ENCODE measurements at places on chromosomes 3 and 15.
A peak's percentile ranks its signal among the peaks of the same experiment; 100 is the strongest.

GRCh38 chr15:61996056-61996635, 64.1 kb downstream of the VPS13C start:
- no peak overlapping the region for H3K4me3 ChIP-seq
- H3K36me3 ChIP-seq = peaks cover 2% of the 10 kb centered on the region
- H3K27me3 ChIP-seq = no peaks in the 10 kb centered on the region
- no peak overlapping the region for H3K27ac ChIP-seq
- no peak for DNase-seq

DNA sequence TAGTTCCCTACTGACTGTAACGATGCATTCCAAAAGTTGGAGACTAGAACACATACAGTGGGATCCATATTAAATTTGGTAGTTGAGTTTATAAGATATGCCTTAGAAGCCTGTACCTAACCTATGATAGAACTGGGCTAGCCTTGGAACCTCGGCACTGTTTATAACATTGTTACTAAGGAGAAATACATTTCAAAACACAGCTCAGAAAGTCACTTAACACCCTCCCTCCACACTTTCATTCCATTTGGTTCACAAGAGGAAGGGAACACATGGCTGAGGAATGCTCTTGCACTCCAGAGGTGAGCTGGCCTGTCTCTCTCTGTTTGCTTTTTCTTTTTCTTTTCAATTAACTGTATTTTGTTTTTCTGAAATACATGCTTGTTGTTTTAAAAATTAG, 48.7 kb upstream of the TSC22D2 start:
- H3K27ac ChIP-seq = no peak overlapping the region
- no peak overlapping the region for H3K4me3 ChIP-seq
- H3K27me3 ChIP-seq = no peaks in the 10 kb centered on the region
- no peaks in the 10 kb centered on the region for H3K36me3 ChIP-seq
- DNase-seq = no peak
- H3K4me1 ChIP-seq = no peaks in the 10 kb centered on the region

DNA sequence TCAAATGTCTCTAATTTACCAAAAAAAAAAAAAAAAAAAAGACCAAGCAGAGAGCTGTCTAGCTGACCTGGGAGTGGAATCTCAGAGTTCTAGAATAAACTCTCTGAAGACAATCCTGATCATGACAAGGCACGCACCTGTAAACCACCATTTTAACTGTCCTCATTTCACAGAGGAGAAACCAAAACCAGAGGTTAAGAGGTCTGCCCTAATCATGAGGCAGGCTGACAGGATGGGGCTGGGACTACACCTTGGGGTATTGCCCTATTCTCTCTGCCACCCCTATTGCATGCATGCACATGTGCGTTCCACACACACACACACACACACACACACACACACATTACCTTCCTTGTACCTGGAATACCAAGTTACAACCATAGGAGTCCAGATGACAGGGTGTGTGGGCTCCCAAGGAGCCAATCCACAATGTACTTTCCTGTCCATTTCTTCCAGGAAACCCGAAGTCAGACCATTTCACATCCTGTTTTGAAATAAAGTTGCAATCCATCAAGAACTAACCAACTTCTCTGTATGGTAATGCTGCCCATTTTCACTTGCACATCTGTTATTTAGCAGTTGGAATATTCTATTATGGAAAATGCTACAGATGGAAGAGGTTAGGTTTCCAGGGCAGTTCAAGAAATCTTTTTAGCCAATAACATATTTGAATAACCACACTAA, 34.6 kb downstream of the HSPBAP1 start:
- no peak overlapping the region for H3K27ac ChIP-seq
- H3K36me3 ChIP-seq = peaks cover 5% of the 10 kb centered on the region
- no peaks in the 10 kb centered on the region for H3K27me3 ChIP-seq
- no peak overlapping the region for H3K4me3 ChIP-seq
- no peak for DNase-seq

DNA sequence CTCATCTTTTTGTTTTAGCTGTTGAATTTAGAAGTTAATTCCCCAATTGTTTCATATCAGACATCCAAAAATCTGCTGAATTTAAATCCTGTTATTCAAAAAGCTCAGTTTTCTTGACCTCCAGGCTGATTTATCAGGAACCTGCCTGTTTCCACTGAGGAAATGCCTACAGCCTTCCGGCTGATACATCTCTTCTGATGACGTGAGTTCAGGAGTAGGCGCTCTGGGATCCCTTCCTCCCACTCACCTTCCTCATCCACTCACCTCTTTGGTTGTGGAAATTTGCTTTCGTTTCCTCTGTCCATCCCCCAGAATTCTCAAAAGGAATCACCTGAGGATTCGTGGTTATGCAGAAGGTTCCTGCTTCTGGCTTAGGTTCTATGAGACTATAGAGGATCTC, 55.4 kb upstream of the ALDH1A3 start:
- no peak for DNase-seq
- no peak overlapping the region for H3K4me3 ChIP-seq
- H3K36me3 ChIP-seq = no peaks in the 10 kb centered on the region
- no peaks in the 10 kb centered on the region for H3K27me3 ChIP-seq
- no peaks in the 10 kb centered on the region for H3K4me1 ChIP-seq
- H3K27ac ChIP-seq = no peak overlapping the region

DNA sequence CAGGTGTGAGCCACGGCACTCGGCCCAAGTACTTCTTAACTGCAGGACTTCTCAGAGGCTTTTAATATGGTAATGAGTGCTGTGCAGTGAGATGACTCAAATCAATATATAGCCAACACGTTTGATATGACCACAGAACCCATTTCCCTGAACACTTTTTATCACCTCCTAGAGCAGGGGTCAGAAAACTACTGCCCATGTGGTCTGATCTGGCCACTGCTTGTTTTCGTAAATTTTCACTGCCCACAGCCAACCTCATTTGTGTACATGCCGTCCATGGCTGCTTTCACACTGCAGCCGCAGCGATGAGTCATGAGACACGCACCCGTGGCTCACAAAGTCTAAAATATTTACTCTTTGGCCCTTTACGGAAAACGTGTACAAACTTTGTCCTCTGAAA, 179.2 kb downstream of the RORA start:
- H3K36me3 ChIP-seq = no peaks in the 10 kb centered on the region
- H3K4me1 ChIP-seq = no peaks in the 10 kb centered on the region
- no peak overlapping the region for H3K4me3 ChIP-seq
- H3K27me3 ChIP-seq = no peaks in the 10 kb centered on the region
- no peak overlapping the region for H3K27ac ChIP-seq

DNA sequence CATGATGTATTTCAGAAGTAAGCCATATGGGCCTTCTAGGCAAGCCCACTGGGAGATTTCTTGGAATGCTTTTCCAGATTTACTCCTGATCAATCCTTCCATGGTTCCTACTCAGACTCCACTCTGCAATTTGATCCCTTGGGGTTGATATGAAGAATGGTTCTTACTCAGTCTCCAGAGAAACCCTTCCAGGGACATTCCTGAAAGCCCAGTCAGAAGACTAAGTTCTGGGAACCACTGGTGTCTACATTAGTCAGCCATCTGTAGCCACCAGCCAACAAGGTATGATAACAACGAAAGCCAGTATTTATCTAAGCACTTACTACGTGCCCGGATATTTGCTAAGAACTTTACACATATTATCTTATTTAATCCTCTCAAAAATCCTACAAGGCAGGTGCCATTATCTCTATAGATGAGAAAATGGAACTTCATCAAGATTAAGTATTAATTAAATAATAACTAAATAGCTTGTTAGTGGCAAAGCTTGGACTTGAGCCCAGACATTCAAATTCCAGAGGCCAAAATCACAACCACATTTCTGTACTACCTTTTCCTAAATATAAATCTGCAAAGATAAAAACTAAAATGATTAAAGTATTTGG, 32.7 kb downstream of the ZNF385D start:
- H3K4me3 ChIP-seq = no peak overlapping the region
- H3K36me3 ChIP-seq = no peaks in the 10 kb centered on the region
- no peaks in the 10 kb centered on the region for H3K27me3 ChIP-seq
- no peak for DNase-seq
- peaks cover 30% of the 10 kb centered on the region for H3K4me1 ChIP-seq

- H3K36me3 ChIP-seq = no peaks in the 10 kb centered on the region
- H3K27me3 ChIP-seq = peaks cover 5% of the 10 kb centered on the region
- H3K4me1 ChIP-seq = no peaks in the 10 kb centered on the region
Measured at GRCh38 chr15:96409215-96410138, 79.0 kb downstream of the NR2F2 start.

DNA sequence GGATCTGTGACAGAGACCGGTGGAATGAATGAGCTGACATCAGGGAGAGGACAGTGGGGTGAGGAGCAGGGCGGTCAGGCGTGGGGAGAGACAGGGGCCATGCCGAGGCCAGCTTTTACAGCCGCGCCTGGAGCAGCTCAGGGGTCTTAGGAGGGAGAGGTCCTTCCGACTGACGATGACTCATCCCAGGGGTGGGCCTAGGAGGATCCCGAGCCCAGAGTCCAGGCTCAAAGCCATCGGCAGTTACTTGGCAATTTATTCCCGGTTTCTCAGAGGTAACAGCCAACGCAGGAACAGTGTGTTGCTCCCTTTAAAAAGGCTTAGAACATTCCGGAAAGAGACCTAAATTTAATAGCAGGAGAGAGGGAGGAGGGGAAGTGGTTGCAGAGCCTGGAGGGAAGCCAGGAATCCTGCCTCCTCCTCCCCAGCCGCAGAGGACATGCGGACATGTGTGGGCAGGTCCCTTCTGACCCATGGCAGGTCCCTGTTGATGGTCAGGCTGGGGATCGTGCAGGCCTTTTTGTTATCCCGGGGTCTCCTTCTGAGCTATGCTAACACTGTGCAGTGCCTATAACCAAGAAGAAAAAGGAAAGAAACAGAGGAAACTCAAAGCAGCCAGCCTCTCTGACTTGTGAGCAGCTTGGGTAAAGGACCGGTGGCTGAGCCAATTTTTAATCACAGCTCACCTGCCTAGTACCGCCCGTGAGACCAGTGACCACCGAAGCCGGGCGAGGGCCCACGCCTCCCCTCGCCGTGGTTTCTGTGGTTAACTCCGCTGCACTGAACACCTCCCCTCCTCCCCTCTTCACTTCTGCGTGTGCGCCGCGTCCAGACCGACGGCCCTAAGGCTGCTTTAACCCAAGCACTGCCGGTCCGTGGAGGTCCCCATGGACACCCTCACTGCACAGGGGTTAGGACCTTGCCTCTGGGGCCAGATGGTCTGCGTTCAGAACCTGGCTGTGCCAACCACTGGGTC, 392.4 kb upstream of the PROK2 start:
- no peaks in the 10 kb centered on the region for H3K36me3 ChIP-seq
- no peak overlapping the region for H3K4me3 ChIP-seq
- DNase-seq = peak; percentile 84
- H3K27ac ChIP-seq = no peak overlapping the region
- H3K27me3 ChIP-seq = no peaks in the 10 kb centered on the region

DNA sequence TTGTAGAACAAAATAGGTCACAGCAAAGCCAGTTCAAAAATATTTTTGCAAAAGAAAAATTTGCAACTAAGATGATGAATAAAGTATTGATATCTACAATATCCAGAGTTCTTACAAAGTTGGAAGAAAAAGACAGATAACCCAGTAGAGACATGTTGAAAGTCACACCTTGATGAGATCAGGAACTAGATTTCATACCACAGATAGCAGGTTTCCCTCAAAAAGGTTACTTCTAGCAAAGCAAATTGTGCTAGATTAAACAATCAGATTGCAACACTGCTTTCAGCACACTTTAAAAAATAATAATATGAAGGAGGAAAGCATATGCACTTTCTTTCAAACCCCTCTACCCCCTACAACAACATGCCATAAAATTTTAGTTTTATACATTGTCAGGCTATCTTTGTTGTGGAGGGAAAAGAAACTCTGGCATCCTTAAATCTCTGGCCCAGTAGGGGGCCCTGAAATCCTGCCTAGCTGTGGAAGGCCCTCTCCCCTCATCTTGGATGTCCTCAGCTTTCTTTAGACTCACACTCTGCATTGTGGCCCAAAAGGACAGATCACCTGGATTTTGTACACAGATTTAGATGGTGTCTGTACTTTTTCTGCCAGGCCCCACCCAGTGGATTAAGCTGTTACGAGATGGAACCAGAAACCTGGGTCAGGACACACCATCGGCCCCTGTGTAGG, 50.9 kb downstream of the CCR3 start:
- H3K4me1 ChIP-seq = no peaks in the 10 kb centered on the region
- DNase-seq = no peak
- no peaks in the 10 kb centered on the region for H3K27me3 ChIP-seq
- H3K36me3 ChIP-seq = no peaks in the 10 kb centered on the region
- H3K27ac ChIP-seq = no peak overlapping the region
- no peak overlapping the region for H3K4me3 ChIP-seq

DNA sequence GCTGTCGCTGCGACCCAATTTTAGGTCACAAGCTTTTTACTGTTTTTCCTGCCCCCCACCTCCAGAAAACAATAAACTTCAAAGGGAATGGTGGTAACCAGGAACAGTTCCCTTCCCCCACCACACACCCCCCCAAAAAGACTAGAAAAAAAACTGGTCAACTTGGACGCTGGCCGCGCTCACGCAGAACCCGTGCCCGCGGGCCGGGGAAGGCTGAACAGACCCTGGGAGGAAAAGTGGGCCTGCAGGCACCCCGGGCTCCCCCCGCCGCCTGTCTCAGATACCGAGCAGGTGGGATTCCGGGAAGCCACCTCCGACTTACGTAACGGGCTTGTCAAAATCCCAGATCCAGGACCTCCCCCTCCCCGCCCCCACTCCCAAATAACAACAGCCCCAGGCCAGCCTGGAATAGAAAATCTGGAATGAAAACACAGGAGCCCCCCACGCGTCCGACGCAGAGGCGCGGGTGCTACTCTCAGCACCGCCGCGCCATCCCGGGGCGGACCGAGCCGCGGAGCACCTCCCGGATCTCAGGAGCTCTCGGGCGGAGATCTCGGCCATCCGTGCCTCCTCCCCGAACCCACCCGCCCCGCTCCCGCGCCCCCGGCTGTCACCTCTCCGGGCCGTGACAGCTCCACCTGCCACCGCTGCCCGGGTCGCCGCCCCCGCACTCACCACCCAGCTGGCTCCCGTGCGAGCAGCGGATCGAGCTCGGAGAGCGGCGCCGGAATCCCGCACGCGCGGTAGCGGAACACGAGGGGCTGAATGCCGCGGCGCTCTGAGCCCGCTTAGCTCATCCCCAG, 557 bp downstream of the DENND4A start:
- H3K4me1 ChIP-seq = no peaks in the 10 kb centered on the region
- H3K36me3 ChIP-seq = no peaks in the 10 kb centered on the region
- peak; percentile 86 for DNase-seq
- H3K4me3 ChIP-seq = peak overlapping the region; percentile 62

DNA sequence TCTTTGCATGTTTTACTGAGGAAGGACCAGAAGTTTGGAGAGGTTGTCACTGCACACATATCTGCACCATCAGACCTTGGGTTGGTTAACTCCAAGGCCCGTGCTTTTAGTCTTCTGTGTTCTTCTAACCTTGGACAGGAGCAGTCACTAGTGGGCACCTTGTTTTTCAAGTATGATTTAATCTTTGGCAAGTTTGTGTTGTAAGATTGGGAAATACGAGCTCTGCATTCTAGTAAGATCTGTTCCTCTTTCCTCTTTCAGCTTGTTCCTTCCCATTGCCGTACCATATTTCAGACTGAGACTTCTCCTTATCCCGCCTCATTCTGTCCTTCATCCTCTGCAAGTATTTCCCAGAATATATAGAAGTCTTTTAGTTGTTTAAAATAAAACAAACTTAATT, 5.1 kb downstream of the TMOD2 start:
- H3K4me3 ChIP-seq = no peak overlapping the region
- no peaks in the 10 kb centered on the region for H3K27me3 ChIP-seq
- no peaks in the 10 kb centered on the region for H3K36me3 ChIP-seq
- H3K4me1 ChIP-seq = no peaks in the 10 kb centered on the region

GRCh38 chr3:16825617-16826204, 59.0 kb upstream of the PLCL2 start:
- no peak for DNase-seq
- no peak overlapping the region for H3K4me3 ChIP-seq
- H3K27me3 ChIP-seq = no peaks in the 10 kb centered on the region

GRCh38 chr15:39330061-39330460, 250.8 kb upstream of the THBS1 start:
- no peaks in the 10 kb centered on the region for H3K27me3 ChIP-seq
- no peaks in the 10 kb centered on the region for H3K4me1 ChIP-seq
- H3K36me3 ChIP-seq = no peaks in the 10 kb centered on the region
- DNase-seq = no peak
